ENCODE measurements at places on chromosomes 4 and X.

DNA sequence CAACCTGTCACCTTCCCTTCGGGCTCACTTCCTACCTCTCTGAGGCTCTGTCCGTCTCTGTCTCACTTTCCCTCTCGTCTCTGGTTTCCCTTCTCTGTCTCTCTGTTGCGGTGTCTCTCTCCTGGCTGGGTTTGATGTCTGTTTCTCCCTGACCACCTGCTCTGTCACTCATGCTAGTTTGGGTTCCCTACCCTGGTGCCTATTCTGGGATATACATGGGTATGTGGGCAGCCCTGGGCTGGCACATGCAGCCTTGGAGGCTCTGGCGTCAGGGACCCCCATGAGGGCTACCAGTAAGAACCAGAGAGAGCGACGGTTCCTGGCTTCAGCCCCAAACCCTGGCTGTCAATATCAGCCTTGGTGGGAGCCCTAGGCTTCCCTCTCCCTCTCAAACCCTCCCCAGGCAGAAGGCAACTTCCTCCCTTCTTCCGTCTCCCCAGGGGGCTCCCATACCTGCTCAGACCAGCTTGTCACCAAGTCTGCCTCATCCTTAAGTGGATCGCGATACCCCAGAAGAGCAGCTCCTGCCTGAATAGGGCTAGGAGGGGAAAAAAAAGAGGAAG is 314 bp downstream of the DNASE1L1 start:
- DNase-seq, result no peak

DNA sequence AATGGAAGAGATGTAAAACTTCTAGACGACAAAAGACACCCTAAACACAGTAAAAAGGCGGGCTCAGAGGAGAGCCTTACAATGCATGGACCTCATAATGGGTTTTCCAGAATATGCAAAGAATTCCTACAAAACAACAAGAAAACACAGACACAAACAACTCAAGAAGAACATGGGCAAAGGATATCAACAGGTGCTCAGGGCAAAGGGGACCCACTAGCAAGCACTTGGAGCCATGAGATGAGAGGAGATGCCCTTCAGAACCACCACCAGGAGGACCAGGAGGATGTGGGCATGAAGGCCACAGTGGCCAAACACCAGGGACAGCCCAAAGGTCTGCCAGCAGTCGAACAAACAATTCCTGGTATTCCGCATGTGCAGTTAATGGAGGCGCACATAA is 17.2 kb downstream of the PDZD4 start:
- no peak for DNase-seq

DNA sequence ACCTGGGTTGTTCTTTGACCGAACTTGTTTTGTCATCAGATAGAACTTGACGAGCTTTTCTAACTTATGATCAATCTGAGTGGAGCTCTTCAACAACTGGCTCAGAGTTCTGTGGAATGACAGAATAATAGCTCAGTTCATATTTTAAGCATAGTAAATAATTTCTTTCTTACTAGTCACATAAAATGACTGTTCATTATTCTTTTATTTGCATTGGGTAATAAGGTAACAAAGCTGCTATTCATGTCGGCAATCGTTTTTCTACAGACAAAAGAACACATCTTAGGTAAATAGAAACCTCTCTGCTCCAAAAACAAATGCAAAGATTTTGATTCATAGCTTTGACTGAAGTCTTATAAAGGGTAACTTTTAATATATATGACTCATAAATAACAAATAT is 57.3 kb upstream of the CXCL8 start:
- no peak for DNase-seq

GRCh38 chr4:119797238-119797894 is 168.8 kb upstream of the PDE5A start:
- DNase-seq, result no peak

DNA sequence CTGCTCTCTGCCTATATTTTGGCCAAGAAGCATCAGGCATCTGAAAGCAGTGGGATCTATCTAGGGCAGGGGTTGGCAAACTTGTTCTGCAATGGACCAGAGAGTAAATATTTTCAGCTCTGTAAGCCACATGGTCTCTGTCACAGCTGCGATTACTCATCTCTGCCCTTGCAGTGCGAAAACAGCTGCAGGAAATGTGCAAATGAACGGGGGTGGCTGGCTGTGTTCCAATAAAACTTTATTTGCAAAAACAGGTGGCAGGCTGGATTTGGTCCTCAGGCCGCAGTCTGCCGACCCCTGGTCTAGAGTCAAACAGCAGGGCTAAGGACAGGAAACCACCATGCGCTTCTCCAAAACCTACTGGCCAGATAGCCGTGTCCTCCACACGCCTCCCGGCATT is 48.6 kb downstream of the ACOX3 start:
- DNase-seq, result no peak

GRCh38 chrX:38987198-38987651 is 186.0 kb downstream of the MID1IP1 start:
- no peak for DNase-seq

DNA sequence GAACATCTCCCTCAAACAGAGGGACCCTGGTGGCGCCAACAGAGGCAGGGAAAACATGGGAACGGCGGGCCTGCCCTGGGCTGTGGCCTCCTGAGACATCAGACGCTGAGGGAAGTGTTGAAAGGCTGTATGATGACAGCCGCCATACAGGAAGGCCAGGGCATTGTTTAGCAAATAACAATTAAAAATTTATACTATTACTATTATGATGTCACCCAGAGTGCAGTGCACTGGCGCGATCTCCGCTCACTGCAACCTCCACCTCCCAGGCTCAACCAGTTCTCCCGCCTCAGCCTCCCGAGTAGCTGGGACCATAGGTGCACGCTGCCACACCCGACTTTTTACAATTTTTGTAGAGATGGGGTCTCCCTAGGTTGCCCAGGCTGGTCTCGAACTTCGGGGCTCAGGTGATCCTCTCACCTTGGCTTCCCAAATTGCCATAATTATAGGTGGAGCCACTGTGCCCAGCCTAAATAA is 54.6 kb downstream of the CPZ start:
- DNase-seq, result no peak

GRCh38 chr4:122091836-122092405 is 60.2 kb upstream of the BLTP1 start:
- no peak for DNase-seq

DNA sequence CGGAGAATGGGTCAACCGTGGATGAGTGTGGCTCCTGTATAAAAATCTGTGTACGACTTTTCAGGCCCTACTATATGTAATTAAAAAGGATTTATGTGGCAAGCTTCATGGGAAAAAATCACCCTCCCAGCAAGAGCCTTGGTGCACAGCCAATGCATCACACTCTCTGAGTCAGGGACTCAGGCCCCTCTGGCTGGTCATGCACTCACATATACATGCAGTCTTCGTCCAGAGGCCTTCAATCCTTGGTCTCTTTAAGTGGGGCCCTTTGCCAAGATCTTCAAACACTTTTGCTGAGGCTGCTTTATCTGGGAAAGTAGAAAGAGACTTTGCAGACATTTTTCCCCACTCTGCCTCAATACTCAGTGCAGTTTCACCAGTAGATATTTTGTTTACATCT is 311.4 kb upstream of the FSTL5 start:
- DNase-seq, result no peak

Data from activated CD8-positive, alpha-beta memory T cell treated with anti-CD3 and anti-CD28 coated beads for 1 hour (primary cell).